ENCODE measurements at places on chromosomes 4 and X.

DNA sequence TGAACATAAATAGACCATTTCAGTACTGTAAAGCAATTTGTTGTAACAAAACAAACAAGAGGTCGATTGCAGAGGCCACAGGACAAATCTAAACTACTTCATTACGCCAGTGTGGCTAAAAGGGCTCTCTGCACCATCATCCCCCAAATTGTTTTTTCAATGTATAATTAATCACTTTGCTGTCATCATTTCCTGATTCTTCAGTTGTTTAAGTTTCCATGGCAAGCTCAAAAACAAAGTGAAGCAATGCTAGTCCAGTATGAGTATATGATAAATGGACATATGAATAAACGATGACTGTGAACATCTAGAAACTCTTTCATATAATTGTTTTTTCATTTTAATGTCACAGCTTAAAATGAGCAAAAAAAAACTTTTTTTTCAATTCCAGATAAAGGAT lies 235.4 kb upstream of the FGF13 start:
- no peak for DNase-seq

DNA sequence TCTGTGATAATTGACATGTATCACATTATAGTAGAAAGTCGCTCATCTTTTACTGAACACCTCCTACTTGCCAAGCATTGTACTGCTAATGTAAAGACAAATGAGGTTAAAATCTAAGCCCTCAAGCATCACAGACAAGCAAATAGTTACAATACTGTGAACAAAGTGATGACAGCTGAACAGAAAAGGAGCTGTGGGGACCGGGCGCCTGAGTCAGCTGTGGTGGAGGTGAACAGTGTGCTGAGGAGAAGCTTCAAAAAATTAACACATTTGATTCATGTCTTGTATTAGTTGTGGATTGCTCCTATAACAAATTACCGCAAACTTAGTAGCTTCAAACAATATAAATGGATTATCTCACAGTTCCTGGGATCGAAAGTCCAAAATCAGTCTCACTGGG lies 124.3 kb downstream of the MAPK10 start:
- DNase-seq, result no peak

DNA sequence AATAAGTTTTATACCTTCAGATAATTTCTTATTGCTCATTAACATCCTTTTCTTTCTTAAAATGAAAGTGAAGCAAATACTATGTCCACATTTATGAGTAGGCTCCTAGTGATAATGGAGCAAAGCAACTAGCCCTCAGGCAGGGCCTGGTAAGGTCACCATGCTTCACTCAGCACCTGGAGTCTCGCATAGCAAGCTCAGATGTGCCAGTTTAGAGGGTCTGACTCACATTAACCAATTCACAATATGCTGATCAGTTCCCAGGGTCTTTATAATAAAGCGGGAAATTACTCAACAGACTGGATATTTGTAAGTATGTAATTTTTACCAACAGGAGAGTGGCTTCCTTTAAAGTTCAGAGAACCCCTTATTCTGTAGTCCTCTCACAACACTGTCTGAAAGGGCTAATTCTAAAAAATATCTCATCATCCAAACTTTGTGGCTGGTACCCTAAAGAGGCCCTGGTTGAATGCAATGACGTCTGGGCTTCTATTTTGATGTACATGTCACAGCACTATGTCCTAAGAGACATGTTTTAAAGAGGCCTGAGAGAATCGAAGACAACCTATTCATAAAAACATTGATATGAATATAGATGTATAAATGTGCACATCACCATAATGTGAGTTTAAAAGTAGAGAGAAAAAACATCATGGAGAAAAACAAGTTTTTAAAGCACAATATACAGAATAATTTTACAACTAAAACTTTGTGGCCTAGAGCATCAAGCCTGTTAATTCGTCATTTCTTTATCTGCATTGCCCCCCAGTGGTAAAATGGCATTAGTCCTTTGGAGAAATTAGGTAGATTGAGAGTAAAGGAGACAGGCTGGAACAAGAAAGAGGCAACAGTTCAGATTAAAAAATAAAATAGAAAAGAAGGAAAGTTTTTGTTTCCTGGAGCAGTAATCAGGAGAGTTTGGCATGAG lies 44.3 kb downstream of the IL21 start:
- no peak for DNase-seq

DNA sequence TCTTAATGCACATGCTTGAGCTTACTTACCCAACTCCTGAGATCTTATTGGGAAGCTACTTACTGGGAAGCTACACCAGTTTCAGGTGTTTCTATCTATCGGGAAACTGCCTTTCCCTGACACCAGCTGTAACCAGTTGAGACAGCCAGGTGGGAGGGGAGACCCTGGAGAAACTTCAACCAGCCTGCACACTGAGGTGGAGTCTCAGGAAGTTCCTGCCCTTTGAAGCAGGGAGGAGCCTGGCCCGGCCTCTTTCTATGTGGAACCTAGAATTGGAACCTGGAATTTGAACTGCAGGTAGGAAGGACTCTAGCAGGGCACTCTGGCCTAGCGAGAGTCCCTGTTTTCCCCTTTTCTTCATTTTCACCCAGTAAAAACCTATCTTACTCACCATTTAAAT lies 425.8 kb upstream of the PABPC4L start:
- no peak for DNase-seq

DNA sequence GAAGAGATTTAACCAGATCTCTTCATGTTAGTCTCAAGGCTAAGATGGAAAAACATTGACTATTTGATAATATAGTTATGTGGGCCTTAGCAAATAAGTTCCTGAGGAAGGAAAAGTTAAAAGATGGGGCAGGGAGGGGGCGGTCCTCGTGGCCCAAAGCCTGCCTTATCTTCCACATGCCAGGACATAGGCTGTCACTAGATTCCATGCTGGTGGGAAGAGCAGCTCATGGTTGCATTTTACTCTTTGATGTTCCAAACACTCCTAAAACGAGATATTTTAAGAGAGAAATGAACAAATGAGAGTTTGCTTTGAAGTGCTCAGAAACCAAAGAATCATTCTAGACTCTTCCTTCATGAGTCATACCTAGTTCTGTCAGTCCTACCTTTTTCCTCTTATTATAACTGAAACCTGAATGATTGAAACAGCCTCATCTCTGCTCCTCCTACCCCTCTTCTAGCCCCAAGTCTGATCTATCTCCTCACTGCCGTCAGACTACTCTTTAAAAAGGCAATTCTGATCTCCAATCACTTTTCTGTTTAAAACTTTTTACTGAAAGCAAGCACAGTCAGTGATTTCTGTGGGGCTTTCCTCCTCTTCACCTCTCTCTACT lies 25.1 kb downstream of the RAB9B start:
- no peak for DNase-seq

GRCh38 chr4:8589336-8589735 lies 3.2 kb upstream of the CPZ start:
- DNase-seq, result no peak

- DNase-seq, result no peak
Measured at GRCh38 chrX:48890934-48891401, 6.6 kb downstream of the TIMM17B start.

GRCh38 chr4:89245459-89245858 lies 62.1 kb downstream of the GPRIN3 start:
- no peak for DNase-seq

DNA sequence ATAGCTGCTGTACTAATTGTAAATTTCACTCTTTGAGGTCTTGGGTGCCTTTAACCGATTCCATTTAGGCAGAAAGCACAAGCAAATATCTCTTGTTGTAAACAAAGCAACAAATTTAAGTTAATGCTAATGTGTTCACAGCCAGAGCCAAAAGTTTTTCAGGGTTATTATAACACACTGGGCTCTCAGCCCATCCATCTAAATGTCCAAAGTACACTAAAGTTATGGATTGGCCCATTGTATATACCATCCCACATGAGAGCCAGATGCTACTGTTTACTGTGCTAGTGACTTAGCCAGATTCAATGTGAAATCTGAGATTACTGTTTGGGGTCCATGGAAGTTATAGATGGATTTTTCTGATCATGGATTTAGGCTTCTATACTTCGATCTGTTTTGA lies 186.7 kb downstream of the LARP7 start:
- no peak for DNase-seq

All from activated CD8-positive, alpha-beta memory T cell treated with anti-CD3 and anti-CD28 coated beads, Interleukin-2, amount 50 U/mL, for 4 hours (primary cell).